ENCODE measurements at places on chromosomes 4 and X.
A peak's percentile ranks its signal among the peaks of the same experiment; 100 is the strongest.

- no peak for DNase-seq
Measured at GRCh38 chrX:149221230-149221629, 283.9 kb downstream of the IDS start.

GRCh38 chrX:42837101-42837726 lies 59.3 kb upstream of the PPP1R2C start:
- DNase-seq, result no peak

GRCh38 chrX:13452283-13452682 lies 117.1 kb upstream of the EGFL6 start:
- DNase-seq, result no peak

DNA sequence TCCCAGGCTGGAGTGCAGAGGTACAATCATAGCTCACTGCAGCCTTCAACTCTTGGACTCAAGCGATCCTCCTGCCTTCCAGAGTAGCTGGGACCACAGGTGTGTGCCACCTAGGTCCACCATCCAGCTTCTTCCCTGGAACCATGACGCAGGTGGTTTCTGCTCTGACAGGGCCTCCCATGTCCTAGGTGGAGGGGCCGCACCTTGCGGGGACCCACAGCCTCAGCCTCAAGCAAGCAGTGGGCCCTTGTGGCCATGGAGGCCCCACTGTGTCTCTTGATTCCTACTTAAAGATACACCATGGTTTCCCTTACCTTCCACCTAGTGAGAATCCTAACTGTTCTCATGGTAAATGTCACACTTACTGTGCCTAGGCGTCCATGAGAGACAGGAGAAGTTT lies 6.9 kb upstream of the GPR78 start:
- no peak for DNase-seq

DNA sequence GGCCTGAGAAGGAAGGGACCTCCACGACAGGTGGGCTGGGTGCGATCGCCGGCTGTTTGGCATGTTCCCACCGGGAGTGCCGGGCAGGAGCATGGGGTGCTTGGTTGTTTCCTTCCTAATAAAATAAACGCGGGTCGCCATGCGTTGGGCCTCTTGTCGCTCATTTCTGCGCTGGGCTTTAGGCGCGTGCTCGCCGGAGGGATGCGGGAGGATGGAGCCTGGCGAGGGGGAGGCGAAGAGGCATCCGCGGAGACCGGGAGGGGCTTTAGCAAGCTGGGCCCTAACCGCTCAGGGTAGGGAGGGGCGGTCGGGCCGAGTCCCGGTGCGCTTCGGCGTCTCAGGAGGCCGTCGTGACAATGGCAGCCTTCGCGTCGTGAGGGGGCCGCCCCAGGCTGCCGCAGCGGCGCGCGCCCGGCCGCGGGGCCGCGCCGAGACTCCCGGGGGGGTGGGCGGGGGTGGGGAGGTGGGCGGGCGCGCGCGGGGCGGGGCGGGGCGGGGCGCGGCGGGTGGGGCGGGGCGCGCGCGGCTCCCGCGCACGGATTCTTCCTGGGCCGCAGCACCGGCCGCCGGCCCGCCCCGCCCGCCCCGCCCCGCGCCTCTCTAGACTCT lies 476 bp upstream of the GDI1 start:
- DNase-seq, result peak; percentile 13

All from astrocyte of the spinal cord (primary cell).